ENCODE measurements at places on chromosomes 11 and 22. TPM values are rescaled to one million over a fixed set of nuclear protein-coding genes. Genes with fewer than 3 reads are reported as not detected.

WNT11 gene
- total RNA-seq: not detected

SNX32 gene
- not detected for total RNA-seq

GDPD4 gene
- total RNA-seq: not detected

MRGPRE gene
- not detected for total RNA-seq

KRTAP5-11 gene
- total RNA-seq: not detected

GRCh38 chr11:130766650-130767565 lies 149.4 kb downstream of the SNX19 start:
- no peak for DNase-seq

DNA sequence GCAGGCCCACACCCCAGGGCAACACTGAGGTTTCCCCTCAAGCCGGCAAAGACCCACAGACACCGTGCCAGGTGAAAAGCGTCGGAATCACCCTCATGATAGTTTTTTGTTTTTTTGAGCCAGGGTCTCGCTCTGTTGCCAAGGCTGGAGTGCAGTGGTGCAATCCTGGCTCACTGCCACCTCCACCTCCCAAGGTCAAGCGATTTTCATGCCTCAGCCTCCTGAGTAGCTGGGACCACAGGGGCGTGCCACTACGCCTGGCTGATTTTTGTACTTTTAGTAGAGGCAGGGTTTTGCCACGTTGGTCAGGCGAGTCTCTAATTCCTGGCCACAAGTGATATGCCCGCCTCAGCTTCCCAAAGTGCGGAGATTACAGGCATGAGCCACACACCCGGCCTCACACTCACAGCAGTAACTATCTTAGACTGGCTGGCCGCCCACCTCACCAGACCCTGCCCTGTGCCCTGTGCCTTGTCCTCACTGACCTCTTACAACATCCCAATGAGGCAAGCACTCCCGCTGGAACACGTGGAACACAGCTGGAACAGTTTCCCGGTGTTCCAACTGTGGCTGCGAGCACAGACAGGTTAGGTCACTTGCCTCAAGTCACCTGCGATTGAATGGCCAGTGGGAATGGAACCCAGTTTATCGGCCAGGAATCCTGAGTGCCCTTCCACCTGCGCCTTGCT lies 21.1 kb downstream of the LRRC10B start:
- DNase-seq: no peak

DNA sequence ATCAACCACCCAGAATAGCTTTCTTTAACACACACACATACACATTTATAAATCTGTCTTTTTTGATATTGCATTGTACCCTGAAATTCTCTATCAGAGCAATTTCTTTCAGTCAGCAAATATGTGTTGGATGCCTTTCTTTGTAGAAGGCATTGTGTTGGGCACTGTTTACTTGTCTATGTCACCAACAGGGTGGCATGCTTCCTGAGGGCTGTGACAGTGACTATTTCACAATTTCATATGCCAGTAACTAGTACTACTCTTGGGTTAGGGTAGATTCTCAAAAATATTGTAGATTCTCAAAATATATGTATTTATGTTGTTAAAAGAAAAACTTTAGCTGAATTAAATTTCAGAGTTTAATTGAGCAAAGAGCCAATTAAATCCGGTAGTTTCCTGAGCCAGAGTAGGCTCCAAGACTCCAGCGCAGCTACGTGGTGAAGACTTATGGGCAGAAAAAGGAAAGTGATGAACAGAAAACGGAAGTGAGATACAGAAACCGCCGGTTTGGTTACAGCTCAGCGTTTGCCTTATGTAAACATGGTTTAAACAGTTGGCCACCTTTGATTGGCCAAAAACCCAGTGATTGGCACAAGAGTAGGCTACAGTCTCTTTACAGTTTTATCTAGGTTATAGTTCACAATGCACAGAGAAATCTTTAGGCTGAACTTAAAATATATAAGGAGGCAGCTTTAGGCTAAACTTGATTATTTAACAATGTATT lies 723.3 kb downstream of the NTM start:
- DNase-seq: peak; percentile 11

DNA sequence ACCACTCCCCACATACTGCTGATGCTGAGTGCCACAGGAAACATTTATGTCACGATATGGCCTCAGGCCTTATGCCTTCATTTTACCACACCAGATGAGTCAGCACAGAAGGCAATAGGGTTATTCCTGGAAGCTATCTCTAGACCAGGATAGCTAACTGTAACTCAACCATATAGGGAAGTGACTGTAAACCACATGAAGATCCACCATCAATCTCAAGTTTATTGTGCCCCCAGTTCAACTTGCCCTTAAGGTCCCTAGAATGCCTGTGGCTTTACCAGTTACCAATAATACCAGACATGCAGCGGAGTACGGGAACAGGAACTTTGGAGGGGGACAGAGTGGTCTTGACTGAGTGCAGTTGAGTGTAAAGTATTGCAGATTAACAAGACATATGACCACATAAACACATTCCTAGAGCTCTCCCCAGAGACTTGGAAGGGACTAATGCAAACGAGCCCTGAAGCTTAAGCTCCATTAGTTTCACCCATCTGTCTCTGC lies 180.9 kb downstream of the KIF18A start:
- no peak for DNase-seq

DNA sequence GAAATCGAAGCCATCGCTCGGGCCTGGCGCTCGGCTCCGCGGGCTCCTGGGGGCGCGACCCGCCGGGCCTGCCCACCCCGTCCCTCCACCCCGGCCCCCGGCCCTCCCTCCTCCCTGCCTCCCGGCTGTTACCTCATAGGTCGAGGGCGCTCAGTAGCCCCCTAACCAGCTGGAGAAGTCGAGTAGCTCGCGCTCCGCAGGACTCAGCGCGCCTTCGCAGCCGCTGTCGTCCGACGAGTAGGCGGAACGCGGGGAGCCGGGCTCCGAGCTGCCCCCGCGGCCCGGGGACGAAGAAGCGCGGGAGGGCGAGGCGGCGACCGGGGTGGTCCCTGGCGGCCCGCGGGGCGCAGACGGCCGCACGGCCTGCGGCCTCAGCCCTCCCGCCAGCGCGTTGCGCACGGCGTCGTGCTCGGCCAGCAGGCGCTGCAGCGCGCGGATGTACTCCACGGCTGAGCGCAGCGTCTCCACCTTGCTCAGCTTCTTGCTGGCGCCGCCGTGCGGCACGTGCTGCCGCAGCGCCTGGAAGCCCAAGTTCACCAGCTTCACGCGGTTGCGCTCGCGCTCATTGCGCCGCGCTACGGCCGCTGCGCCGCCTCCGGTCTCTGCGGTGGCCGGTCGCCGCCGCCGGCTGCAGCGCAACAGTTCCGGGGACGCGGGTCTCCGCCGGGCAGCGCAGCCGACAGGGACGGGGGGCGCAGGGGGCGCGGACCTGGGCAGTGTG lies 627 bp downstream of the ASCL2 start:
- no peak for DNase-seq
